ENCODE measurements at places on chromosomes 7 and 10. TPM values are rescaled to one million over a fixed set of nuclear protein-coding genes. Genes with fewer than 3 reads are reported as not detected.

TAS2R41 gene
- not detected for total RNA-seq

SEM1 gene
- 33.8 TPM for total RNA-seq

GRCh38 chr7:94080551-94080950, 76.4 kb upstream of the BET1 start:
- DNase-seq, result no peak

DNA sequence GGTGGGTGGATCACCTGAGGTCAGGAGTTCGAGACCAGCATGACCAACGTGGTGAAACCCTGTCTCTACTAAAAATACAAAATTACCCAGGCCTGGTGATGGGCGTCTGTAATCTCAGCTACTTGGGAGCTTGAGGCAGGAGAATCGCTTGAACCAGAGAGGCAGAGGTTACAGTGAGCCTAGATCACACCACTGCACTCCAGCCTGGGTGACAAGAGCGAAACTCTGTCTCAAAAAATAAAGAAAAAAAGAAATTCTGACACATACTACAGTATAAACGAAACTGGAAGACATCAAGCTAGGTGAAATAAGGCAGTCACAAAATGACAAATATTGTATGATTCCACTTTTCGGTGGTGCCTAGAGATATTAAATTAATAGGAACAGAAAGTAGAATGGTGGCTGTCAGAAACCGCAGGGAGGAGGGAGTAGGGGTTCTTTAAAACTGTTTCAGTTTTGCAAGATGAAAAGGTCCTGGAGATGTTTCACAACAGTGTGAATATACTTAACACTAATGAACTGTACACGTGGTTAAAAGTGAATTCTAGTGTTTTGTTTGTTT, 23.2 kb downstream of the PILRA start:
- DNase-seq, result no peak

- no peak for DNase-seq
These were observed 179.4 kb upstream of the IGFBP3 start for GRCh38 chr7:46100521-46100920.

DNA sequence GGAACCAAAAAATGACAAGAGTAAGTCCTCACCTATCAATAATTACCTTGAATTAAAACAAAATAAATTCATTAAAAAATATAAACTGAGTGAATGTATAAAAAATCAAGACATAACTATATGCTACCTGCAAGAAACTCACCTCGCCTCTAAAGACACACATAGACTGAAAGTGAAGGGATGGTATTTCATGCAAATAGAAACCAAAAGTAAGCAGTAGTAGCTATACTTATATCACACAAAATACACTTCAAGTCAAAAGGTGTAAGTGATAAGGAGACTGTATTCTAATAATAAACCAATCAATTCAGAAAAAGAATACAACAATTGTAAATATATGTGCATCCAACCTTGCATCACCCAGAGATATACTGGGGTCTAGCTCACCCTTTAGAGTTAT, 332.6 kb downstream of the SH2D4B start:
- no peak for DNase-seq

- DNase-seq, result no peak
These were observed 149.5 kb upstream of the SMIM30 start for GRCh38 chr7:113267885-113268284.

DNA sequence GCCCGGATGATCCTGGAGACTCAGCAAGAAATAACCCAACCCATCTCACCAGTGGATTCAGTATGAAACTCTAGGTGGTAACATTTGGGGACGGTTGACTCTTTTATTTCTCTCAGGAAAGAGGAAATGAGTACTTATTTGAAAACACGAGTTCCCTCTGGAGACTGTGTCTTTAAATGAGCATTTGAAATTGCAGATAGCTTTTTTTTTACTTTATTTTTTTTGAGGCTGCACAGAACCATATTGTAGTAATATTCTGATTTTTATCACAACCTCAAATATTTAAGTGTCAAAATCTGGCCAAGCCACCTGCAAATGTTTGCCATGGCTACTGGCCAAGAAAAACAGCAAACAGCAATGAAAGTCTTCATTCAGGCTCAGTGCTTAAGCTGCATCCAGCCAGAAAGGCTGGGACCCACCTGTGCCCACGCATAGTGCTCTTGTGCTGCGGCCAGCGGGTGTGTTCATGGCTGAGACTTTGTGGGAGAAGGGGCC, 160.8 kb downstream of the CREB5 start:
- DNase-seq, result no peak

DNA sequence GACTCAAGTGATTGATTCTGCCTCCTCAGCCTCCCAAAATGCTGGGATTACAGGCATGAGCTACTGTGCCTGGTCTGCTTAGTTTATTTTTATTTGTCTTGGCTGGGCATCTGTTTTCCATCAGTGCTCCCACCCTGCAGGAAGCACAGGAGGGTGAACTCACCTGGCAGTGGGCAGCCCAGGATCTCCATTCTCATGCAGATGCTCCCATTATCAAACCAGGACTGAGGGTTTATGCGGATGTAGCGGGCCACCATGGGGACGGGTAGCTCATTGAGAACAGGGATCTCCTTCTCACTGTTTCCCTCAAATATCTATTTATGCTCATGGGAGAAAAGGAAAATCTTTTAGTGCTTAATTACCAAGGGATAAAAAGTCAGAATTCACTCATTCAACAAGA, 93.8 kb downstream of the CPXM2 start:
- no peak for DNase-seq

- DNase-seq, result no peak
These were observed 113.4 kb downstream of the FGFR2 start for GRCh38 chr10:121484816-121485215.

- DNase-seq, result no peak
These were observed 10.7 kb downstream of the NCOA4 start for GRCh38 chr10:46019569-46020343.

OR6V1 gene
- not detected for total RNA-seq

IRF5 gene
- total RNA-seq, result 2.4 TPM

SPDYE8 gene
- not detected for total RNA-seq

LIPN gene
- 0.10 TPM for total RNA-seq

DNA sequence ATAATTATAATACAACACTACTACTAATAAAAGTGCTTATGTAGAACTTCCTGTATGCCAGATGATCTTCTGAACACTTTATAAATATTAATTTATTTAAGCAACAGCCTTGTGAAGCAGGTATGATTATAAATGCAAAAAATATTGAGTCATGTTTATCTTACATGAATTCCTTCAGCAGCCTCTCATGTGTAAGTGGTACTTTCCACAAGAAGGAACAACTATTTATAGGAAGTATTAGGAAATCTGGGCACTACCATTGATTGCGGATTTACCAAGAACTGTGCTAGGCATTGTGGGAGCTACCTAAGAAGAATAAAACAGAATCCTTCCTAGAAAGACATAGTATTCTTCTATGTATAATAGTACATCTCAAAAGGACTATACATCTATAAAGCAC, 10.7 kb upstream of the STEAP4 start:
- DNase-seq, result no peak

PTEN gene
- total RNA-seq, result 19.6 TPM

DNA sequence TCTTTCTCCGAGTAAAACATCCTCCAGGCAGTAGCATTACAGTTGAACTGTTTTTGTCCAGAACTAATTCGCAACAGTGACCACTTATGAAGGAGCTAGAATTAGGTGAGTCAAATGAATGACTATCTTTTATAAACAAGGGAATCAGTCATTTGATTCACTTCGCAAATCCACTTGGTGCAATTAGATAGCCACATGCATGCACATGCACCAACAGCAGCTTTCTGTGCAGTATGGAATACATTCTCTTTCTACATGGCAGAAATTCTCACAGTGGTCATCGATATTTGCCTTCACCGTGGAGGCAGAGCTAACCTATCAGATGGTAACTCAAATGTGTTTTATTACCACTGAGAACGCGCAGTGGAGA, 118.8 kb downstream of the CDK6 start:
- DNase-seq, result peak; percentile 12

DNA sequence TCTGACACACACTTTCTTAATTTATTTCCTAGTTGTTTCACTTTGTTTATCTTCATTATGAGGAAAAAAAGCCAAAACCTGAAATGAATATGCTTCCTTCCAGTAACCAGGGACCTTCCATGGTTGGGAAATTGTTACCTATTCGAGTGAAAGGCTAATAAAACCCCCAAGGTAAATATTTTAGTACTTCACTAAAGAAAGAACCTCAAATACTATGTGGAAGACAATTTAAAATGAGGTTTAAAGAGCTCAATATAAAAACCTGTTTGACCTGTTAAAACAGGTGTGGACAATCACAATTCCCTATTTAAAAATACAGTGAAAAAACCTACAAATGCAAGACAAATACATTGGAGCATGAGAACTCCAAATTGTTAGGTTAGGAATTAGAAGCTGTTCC, 192.6 kb downstream of the CFTR start:
- DNase-seq, result no peak

- DNase-seq, result no peak
These were observed 38.0 kb downstream of the PRKAG2 start for GRCh38 chr7:151838861-151839381.

DNA sequence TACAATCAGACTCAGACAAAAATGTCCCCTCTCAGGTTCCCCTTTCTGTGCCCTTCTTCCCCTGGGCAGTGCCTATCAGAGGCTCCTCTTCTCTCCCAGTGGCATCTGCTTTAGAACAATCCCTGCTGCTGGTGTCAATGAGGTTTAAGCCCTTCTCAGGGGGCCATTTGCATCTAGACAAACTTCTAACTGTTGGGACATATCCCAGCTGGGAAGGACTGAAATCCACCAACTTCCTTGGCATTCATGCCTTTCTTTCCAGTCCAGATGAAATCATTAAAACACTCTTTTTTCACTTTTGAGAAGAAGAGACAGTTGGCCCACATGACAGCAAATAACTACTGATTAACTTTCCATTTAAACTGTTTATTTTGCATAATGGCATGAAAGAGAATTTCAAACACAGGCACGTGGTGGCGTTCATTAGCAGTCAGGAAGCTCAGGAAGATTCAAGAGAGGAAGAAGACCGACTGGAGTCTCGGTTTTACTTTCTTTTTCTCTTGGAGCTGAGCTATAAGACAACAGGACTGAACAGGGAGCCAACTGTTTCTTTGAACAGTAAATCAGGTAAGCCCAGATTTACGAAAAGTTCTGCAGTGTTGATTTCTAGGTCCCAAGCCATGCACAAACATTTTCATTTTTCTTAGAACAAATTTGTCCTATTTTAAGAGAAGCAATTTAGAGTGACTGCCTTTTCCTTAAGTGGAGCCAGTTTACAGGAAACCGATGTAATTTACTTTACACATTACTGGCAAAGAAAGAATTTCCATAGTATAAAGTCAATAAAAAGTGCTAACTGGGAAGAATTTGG, at the start of gene GIMAP2:
TSS of gene GIMAP2 (plus strand) at position 488 of the 811 bp plus-strand sequence. CDS start 1,354 bp downstream, outside the sequence.
- DNase-seq, result no peak

GRCh38 chr7:142916508-142916907, 17.0 kb downstream of the TRPV5 start:
- DNase-seq, result no peak

DNA sequence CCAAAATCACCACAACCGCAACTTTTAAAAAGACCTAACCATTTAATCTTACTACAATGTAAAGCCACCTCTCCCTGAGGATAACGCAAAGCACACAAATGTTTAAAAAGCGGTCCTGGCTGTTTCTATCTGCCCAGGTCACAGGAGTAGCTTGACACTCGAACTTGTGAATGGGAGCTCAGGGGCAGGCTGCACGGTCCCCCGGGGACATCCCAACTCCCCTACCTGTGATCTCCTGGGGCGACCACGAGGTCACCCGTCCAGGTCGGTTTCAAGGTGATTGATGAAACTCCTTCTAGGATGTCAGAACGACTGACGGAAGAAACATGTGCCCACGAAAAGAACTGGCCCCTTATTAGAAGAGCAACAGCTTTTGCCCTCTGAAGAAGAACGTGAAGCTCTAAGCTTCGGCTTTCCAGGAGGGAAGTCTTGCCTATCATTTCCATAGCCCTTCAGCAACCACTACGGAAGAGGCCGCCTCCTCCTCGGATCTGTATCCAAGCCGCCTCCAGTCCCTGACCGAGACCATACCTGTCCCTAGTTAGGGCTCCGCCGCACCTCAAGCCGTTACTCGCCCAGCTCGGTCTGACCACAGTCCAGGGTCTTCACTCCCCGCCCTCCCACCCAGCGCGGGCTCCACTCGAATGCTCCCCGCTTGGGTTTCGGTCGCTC, 459 bp downstream of the CYCS start:
- no peak for DNase-seq

GRCh38 chr10:18793951-18794350, 134.7 kb downstream of the ARL5B start:
- DNase-seq, result no peak

DNA sequence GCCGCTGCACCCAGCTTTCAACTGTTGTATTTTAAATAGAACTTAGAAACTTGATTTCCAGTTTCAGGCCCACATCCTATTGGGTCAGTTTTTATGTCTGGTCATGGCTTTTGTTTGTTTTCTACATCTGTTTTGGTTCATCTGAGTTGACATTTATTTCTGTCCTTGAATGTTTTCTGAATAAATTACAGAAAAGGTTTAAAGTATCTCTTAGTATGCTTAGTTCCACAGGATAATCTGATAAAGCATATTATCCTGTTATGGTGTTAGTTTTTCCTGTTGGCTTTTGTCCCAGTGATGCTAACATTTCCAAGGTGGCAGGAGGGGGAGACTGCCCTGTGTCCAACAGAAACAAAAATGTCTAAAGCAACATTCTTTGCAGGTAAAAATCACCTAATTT, 733.2 kb downstream of the INHBA start:
- no peak for DNase-seq

DNA sequence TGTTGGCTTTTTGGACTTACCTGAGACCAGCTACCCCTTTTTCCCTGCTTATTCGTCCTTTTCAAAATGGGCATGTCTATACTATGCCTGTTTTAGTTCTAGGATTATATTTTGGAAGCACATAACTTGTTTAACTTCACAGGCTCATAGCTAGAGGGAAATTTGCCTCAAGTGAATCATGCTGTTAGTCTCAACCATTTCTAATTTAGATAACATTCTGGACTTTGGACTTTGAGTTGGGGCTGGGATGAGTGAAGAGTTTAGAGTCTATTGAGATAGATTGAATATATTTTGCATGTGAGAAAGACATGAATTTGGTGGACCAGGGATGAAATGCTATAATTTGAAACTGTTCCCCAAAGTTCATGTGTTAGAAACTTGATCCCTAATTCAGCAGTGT, 554.6 kb upstream of the C7orf33 start:
- no peak for DNase-seq

EGR2 gene
- 0.56 TPM for total RNA-seq

- no peak for DNase-seq
These were observed 91.0 kb downstream of the ADARB2 start for GRCh38 chr10:1646332-1646731.

- DNase-seq, result no peak
These were observed 76.8 kb downstream of the RALA start for GRCh38 chr7:39700165-39700564.

GRCh38 chr10:79052291-79053080, 16.3 kb upstream of the ZMIZ1 start:
- no peak for DNase-seq

GRCh38 chr7:44104860-44105771, 971 bp downstream of the AEBP1 start:
- DNase-seq, result peak; percentile 44

GRCh38 chr7:20172736-20173334, 44.3 kb downstream of the MACC1 start:
- DNase-seq, result peak; percentile 48

ANK3 gene
- 1.7 TPM for total RNA-seq

GRCh38 chr7:39624442-39624807, 1.1 kb downstream of the RALA start:
- DNase-seq, result peak; percentile 24

LRRC18 gene
- total RNA-seq, result not detected
